ENCODE measurements at places on chromosomes 13 and 19.
A peak's percentile ranks its signal among the peaks of the same experiment; 100 is the strongest.

GRCh38 chr13:51885651-51886050 lies 23.9 kb downstream of the CCDC70 start:
- H3K4me3 ChIP-seq, result no peak overlapping the region
- H3K36me3 ChIP-seq, result peaks cover 2% of the 10 kb centered on the region
- DNase-seq, result no peak
- no peak overlapping the region for H3K27ac ChIP-seq
- no peaks in the 10 kb centered on the region for H3K27me3 ChIP-seq

- H3K4me1 ChIP-seq, result no peaks in the 10 kb centered on the region
- H3K27me3 ChIP-seq, result no peaks in the 10 kb centered on the region
- H3K27ac ChIP-seq, result no peak overlapping the region
- no peak overlapping the region for H3K4me3 ChIP-seq
- no peak for DNase-seq
Observed at GRCh38 chr13:32976912-32977311, 39.3 kb upstream of the KL start.

- DNase-seq, result no peak
- no peak overlapping the region for H3K27ac ChIP-seq
- no peak overlapping the region for H3K4me3 ChIP-seq
- H3K36me3 ChIP-seq, result peaks cover 2% of the 10 kb centered on the region
Observed at GRCh38 chr19:46503848-46504453, 8.3 kb upstream of the PNMA8B start.

GRCh38 chr19:1270854-1271527 lies 1.9 kb downstream of the CIRBP start:
- H3K4me1 ChIP-seq, result peaks cover 60% of the 10 kb centered on the region
- H3K4me3 ChIP-seq, result peak overlapping the region; percentile 85
- peak overlapping the region; percentile 95 for H3K27ac ChIP-seq

DNA sequence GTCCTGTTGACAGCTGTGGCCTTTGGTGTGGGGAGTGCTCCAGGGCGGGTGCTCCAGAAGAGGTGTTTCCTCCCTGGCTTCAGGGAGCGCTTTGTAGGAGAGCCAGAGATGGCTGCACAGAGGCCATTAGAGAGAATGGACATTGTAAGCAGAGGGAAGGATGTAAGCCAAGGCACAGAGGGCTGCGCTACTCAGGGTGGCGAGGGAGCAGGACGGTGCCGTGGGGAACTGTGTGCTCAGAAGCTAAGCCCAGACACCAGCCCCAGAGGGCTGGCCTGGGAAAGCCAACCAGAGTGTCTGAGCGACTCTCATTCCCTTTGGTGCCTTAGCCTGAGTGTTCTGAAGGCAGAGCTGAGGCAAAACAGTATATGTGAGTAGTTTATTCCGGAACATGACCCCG lies 92.2 kb downstream of the TSHZ3 start:
- no peaks in the 10 kb centered on the region for H3K4me1 ChIP-seq
- peaks cover 2% of the 10 kb centered on the region for H3K36me3 ChIP-seq
- H3K27ac ChIP-seq, result no peak overlapping the region

- no peaks in the 10 kb centered on the region for H3K27me3 ChIP-seq
- H3K36me3 ChIP-seq, result peaks cover 32% of the 10 kb centered on the region
- H3K27ac ChIP-seq, result no peak overlapping the region
- no peak for DNase-seq
- H3K4me3 ChIP-seq, result no peak overlapping the region
Observed at GRCh38 chr13:113219256-113219940, 10.0 kb downstream of the CUL4A start.

DNA sequence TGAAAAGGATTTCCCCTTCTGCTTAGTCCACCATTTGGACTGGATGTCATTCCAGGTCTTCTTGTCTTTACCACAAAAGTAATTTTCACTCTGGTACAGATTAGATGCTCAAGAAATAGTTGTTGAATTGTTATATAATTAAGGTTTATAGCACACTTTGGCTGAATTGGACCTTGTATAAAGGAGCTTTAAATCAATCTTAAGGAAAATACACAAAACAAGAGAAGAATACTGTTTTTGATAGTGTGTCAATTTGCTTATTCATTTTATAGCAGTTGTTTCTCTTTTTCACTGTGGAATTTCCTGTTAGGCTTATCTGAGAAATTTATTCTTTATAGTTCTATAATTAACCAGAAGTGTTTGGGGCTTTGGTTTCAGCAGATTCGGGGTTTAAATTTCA lies 62.7 kb upstream of the TDRD3 start:
- H3K36me3 ChIP-seq, result no peaks in the 10 kb centered on the region
- H3K27me3 ChIP-seq, result peaks cover 30% of the 10 kb centered on the region

DNA sequence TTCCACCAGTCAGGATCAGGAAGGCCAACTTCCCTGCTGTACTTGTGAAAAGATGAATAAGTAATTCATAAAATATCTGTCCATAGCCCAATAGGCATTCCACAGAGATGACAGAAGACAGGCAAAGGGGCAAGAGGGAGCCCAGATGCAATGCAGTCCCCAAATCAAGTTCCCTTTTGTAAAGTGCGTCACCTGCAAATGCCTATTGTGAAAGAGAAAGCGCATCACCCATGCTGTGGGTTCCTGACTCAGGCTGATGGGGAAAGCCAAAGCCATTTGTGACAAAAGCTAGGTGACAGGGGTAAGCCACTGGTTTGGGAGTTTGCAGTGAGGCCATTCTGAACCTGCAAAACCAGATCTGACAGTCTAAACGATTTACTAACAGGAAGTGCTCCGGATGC lies 157.5 kb upstream of the ZNF536 start:
- H3K4me3 ChIP-seq, result no peak overlapping the region
- DNase-seq, result no peak
- H3K27me3 ChIP-seq, result peaks cover 52% of the 10 kb centered on the region
- H3K27ac ChIP-seq, result no peak overlapping the region

DNA sequence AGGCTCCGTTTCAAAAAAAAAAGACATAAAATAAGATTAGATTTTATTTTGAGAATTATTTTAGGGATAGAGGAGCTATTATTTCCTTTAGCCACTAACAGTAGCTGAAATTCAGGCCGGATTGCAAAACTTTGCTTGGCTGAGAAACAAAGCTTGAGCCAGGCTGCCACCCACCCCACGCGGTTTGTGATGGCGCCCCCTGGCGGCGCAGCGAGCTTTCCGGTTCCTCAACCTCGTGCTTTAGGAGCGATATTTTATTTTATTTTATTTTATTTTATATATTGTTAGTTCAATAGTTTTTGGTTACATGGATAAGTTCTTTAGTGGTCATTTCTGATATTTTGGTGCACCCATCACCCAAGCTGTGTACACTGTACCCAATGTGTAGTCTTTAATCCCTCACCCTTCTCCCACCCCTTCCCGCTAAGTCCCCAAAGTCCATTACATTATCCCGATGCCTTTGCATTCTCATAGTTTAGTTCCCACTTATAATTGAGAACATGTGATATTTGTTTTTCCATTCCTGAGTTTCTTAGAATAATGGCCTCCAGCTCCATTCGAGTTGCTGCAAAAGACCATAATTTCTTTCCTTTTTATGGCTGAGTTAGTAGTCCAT lies 19.8 kb upstream of the CEACAM4 start:
- H3K4me3 ChIP-seq, result no peak overlapping the region
- H3K27me3 ChIP-seq, result peaks cover 51% of the 10 kb centered on the region

DNA sequence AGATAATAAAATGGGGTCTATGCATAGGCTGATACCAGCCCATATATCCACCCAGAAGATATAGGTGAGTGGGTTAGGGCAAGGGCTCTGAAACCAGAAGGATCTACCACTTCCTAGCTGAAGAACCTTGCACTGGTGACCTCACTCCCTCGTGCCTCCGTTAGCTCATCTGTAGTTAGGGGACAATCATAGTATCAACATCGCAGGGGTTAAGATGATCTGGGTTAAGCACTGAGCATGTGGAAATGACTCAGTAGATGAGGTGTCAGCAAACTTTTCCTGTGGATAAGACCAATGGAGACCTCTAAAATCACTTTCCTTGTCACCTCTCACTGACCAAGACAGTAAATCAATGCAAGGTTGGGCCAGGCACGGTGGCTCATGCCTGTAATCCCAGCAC lies 30.5 kb downstream of the TNFSF14 start:
- peaks cover 4% of the 10 kb centered on the region for H3K36me3 ChIP-seq
- peaks cover 34% of the 10 kb centered on the region for H3K4me1 ChIP-seq
- H3K27me3 ChIP-seq, result no peaks in the 10 kb centered on the region
- no peak overlapping the region for H3K27ac ChIP-seq

GRCh38 chr13:41061914-41062837 lies 867 bp downstream of the WBP4 start:
- H3K27ac ChIP-seq, result peak overlapping the region; percentile 99
- H3K4me1 ChIP-seq, result peaks cover 40% of the 10 kb centered on the region
- DNase-seq, result no peak
- peaks cover 51% of the 10 kb centered on the region for H3K36me3 ChIP-seq
- peak overlapping the region; percentile 100 for H3K4me3 ChIP-seq

DNA sequence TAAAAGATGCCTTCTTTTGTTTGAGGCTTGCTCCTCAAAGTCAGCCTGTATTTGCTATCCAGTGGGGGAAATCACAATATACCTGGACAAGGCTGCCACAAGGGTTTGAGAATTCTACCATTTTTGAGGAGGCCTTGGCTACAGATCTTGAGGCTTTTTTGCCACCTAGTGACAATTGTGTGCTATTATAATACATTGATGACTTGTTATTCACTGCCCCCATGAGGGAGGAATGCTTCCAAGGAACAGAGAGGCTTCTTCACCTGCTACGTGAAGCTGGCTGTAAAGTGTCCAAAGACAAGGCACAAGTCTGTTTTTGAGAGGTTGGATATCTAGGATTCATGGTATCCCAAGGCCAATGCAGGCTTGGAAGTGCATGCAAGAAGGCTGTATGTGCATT lies 72.5 kb downstream of the ZNF708 start:
- no peaks in the 10 kb centered on the region for H3K36me3 ChIP-seq
- H3K4me3 ChIP-seq, result no peak overlapping the region
- no peak for DNase-seq
- H3K4me1 ChIP-seq, result peaks cover 6% of the 10 kb centered on the region
- no peak overlapping the region for H3K27ac ChIP-seq

DNA sequence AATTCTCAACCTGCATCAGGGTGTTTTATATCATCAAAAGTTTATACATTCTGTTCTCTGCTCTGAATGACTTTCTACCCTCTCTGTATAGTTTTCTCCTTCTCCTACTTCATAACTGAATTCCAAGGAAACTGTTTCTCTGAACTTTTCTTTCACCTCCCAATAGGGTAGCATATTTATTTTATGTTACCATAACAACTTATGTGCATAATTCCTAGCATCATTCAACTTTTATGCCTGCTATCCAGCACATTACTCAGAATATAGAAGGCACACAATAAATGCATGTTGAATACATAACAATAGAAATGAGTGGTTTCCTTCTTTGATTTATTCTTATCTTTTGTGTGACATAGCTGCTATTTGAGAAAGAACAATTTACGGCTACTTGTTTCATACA lies 2385.0 kb downstream of the PCDH9 start:
- DNase-seq, result no peak
- H3K4me3 ChIP-seq, result no peak overlapping the region
- no peaks in the 10 kb centered on the region for H3K36me3 ChIP-seq
- H3K27ac ChIP-seq, result no peak overlapping the region
- no peaks in the 10 kb centered on the region for H3K4me1 ChIP-seq

DNA sequence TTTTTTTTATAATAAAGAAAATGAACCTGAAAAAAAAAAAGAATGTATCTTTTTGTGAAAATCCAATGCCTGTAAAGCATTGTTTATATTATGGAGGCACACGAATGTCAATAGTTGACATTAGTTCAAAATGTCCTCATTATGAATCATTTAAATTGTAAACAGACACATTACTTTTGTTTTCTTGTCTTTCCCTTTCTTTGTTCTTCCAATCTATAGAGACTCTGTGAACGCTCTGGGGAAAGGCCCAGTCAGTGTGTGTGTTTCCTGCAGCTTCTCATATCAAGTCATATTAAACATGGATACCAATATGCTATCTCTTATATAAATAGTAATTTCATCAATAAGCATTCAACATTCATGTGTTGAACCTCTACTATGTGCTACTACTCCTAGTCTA lies 193.1 kb downstream of the KCTD12 start:
- DNase-seq, result no peak
- H3K27ac ChIP-seq, result no peak overlapping the region
- H3K4me3 ChIP-seq, result no peak overlapping the region
- peaks cover 22% of the 10 kb centered on the region for H3K27me3 ChIP-seq

DNA sequence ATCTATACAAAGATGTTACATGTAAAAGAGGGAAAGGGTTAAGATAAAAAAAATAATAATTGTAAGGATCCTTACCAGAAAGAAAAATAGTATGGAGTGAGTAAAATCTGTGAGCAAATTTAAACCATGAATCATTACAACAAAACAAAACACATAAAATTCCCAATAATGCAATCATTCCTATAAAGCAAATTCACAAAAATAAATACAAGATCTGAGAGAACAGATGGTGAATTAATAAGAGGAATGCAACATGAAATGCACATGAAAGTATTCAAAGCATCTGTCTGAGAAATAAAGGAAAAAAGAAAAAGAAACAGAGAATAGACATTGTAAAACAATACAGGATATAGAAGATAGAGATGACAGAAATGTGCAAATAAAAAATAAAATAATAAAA lies 681.5 kb upstream of the KLHL1 start:
- no peaks in the 10 kb centered on the region for H3K4me1 ChIP-seq
- no peak overlapping the region for H3K27ac ChIP-seq
- no peaks in the 10 kb centered on the region for H3K27me3 ChIP-seq
- H3K36me3 ChIP-seq, result no peaks in the 10 kb centered on the region
- no peak overlapping the region for H3K4me3 ChIP-seq
- DNase-seq, result no peak

DNA sequence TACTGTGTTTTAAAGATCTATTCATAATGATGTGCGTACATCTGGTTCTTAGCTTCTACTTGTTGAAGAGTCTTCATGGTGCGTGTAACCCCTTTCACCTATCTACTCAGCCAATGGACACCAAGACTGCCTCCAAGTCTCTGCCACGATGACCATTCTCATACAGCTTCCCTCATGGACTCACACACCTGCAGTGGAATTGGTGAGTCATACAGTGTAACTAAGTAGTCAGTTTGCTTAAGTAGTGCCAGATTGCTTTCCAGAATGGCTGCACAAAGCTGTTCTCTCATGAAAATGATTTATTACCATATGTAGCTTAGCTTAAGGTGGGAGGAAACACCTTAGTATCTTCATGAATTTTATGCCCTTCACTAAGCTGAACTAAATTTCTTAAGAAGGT lies 112.3 kb downstream of the AKAP11 start:
- no peaks in the 10 kb centered on the region for H3K27me3 ChIP-seq
- H3K27ac ChIP-seq, result no peak overlapping the region
- peaks cover 29% of the 10 kb centered on the region for H3K4me1 ChIP-seq

DNA sequence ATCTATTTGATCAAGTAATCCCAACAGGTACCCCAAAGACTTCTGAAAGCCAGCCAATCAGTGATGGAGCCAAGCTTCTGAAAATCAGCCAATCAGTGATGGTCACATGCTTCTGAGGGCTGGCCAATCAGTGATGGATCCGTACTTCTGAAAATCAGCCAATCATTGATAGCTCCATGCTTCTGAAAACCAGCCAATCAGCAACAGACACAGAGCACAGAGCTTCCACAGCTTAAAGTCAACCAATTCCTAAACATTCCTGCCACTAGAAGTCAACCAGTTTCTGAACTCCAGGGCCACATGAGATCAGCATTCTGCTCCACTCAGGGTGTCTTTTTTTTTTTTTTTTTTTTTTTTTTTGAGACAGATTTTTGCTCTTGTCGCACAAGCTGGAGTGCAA lies 8.2 kb upstream of the HSD17B14 start:
- H3K4me1 ChIP-seq, result peaks cover 5% of the 10 kb centered on the region
- no peaks in the 10 kb centered on the region for H3K27me3 ChIP-seq
- no peak overlapping the region for H3K27ac ChIP-seq
- H3K36me3 ChIP-seq, result no peaks in the 10 kb centered on the region

- DNase-seq, result peak; percentile 98
- peak within 1 kb of the TSS; percentile 90 for H3K4me3 ChIP-seq
- H3K36me3 ChIP-seq, result peaks cover 22% of the 10 kb centered on the region
- no peaks in the 10 kb centered on the region for H3K27me3 ChIP-seq
Observed at GRCh38 chr19:51108066-51108804, at the start of gene CTU1. Gene CTU1 (minus strand): TSS chr19:51108409. CDS start chr19:51104569, 3,840 bp downstream.
